ENCODE measurements at places on chromosomes 6 and 20. TPM values are rescaled to one million over a fixed set of nuclear protein-coding genes. Genes with fewer than 3 reads are reported as not detected.

Gene CD93
- total RNA-seq, result under 0.01 TPM

Gene ASCC3
- total RNA-seq, result 36.3 TPM

Gene MACROD2
- 0.51 TPM for total RNA-seq

Gene MCM3
- 313 TPM for total RNA-seq

Gene COL21A1
- 0.06 TPM for total RNA-seq

Gene MUC22
- total RNA-seq, result not detected

Gene PHACTR1
- total RNA-seq, result 13.2 TPM
